ENCODE measurements at places on chromosomes 7 and 10.

DNA sequence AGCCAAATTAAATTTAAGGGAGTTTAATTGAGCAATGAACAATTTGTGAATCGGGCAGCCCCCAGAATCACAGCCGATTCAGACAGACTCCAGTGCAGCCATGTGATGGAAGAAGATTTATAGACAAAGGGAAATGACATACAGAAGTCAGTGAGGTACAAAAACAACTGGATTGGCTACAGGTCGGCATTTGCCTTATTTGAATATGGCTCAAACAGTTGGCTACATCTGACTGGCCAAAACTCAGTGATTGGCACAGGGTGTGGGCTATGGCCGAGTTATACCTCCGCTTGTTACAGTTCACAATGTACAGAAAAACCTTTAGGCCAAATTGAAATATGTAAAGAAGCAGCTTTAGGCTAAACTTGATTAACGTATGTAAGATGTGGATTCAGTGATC, 30.8 kb upstream of the EIF4H start:
- no peak for DNase-seq

GRCh38 chr10:29790207-29790606, 155.4 kb upstream of the SVIL start:
- DNase-seq, result no peak

GRCh38 chr7:95539426-95539825, 53.7 kb downstream of the ASB4 start:
- DNase-seq, result no peak

GRCh38 chr10:50275650-50276235, 24.4 kb upstream of the ASAH2 start:
- peak; percentile 62 for DNase-seq

- DNase-seq, result no peak
Measured at GRCh38 chr10:103708627-103709288, 146.6 kb downstream of the SH3PXD2A start.

GRCh38 chr10:84588426-84588825, 260.0 kb downstream of the CCSER2 start:
- no peak for DNase-seq

GRCh38 chr10:51405580-51406351, 293.6 kb downstream of the CSTF2T start:
- no peak for DNase-seq

DNA sequence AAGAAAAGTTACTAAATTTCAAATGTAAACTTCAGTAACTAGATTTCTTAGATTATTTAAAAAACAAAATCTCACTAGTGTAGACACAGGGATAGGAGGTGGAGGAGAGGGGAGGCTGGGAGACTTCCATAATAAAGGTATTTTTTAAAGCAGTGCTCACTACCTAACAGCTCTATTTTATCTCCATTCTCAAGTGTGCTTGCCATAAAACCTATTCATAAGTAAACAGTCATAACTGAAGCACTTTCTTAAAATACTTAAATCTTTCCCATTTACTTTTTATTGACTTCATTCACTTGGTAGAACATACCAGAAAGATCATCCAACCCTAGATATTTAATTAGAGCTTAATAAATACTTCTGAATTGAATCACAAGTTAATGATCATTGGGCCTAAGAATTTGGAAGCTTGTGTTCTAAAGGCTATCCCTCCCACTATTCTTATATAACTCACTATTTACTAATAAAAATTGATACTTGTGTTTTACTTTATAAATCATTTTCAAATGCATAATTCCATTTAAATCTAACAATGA, 107.4 kb downstream of the SNX13 start:
- no peak for DNase-seq

GRCh38 chr7:159040912-159041711, 103.6 kb downstream of the VIPR2 start:
- DNase-seq, result no peak

GRCh38 chr10:76436981-76437380, 1005.6 kb downstream of the LRMDA start:
- no peak for DNase-seq

GRCh38 chr10:43173120-43173519, 34.9 kb downstream of the CSGALNACT2 start:
- DNase-seq, result no peak

DNA sequence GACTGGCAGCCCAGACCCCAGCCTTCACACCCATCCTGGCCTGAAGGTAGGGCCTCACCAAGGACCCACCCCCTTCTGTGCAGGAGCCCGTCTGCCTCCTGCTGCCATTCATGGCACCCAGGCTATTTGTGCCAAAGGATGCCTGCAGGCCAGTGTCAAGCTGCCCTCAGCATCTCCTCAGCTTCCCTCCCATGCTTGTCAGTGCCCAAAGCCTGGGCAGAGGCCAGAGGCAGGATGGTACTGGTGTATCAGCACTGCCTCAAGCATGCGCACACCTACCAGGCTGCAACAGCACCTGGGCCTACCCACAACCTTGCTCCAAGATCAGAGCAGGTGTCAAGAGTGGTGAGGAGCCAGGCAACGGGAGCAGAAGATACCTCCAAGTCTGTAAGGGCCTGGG, 27.6 kb downstream of the SFTPA1 start:
- DNase-seq, result no peak

- DNase-seq, result peak; percentile 82
Measured at GRCh38 chr10:63236113-63236935, 103.2 kb downstream of the NRBF2 start.

- DNase-seq, result peak; percentile 67
Measured at GRCh38 chr7:11281953-11282352, 308.3 kb downstream of the PHF14 start.

GRCh38 chr10:104109908-104110662, 11.9 kb upstream of the SFR1 start:
- DNase-seq, result no peak

GRCh38 chr7:153886506-153887441, 165.4 kb upstream of the DPP6 start:
- no peak for DNase-seq

- no peak for DNase-seq
Measured at GRCh38 chr10:31437959-31438358, 118.9 kb downstream of the ZEB1 start.

- no peak for DNase-seq
Measured at GRCh38 chr10:8055420-8056349, 1.2 kb downstream of the GATA3 start.

DNA sequence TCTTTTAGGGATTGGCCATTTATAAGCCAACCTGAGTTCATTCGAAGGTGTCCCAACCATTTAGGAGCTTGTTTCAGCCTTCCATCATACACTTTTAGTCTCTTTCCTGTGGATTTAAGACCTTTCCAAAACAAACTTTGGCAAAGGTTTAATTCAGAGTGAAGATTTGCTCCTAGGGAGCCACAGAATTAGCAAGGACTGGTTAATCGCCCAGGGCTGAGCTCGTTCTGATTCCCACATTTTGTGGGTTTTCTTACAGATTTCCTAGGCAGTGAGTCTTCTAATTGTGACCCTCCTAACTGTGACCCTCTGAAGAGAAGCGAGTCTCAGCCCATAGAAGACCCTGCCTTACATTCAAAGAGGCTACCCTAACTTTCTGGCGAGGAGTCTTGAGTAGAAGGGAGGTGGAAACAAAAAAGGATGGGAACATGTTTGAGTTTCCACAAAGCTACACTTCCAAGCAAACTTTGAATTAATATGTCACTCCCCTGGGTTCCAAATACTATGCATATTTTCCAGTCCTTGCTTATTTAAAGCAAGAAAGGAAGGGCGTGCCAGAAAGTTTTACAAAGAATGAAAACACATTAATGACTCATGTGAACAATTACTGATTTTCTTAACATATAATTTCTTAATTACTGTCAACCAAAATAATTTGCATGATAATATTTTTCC, 118.3 kb downstream of the ARID5B start:
- no peak for DNase-seq

GRCh38 chr7:131011976-131012375, 278.0 kb upstream of the KLF14 start:
- DNase-seq, result peak; percentile 58
